Activated T-cell treated with anti-CD3 and anti-CD28 coated beads, Interleukin-2, amount 50 U/mL, for 48 hours (primary cell): ENCODE measurements at places on chromosomes 1 and 21.

- DNase-seq = no peak
Observed at GRCh38 chr1:245337829-245338484, 183.2 kb downstream of the KIF26B start.

- no peak for DNase-seq
Observed at GRCh38 chr1:76583875-76584477, 283.3 kb upstream of the ST6GALNAC5 start.

DNA sequence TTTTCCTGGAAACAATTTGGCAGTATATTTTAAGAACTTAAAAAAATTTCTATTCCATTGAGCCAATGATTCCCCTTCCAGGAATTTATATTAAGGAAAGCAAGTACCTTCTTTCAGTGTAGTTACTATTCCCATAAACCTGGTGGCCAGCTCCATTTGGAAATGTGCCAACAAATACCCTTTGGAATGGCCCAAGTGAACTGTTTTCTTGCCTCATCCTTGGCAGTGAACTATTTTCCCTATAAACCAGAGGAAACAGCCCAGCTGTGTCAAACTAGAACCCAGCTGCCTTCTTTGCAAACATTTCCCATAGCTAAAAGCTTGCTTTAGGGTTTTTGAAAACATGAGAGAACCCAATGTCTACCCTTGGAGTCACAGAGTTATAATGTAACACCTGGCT is 496.9 kb downstream of the NEGR1 start:
- DNase-seq = no peak

- no peak for DNase-seq
Observed at GRCh38 chr1:21325731-21326387, 35.6 kb upstream of the ECE1 start.

DNA sequence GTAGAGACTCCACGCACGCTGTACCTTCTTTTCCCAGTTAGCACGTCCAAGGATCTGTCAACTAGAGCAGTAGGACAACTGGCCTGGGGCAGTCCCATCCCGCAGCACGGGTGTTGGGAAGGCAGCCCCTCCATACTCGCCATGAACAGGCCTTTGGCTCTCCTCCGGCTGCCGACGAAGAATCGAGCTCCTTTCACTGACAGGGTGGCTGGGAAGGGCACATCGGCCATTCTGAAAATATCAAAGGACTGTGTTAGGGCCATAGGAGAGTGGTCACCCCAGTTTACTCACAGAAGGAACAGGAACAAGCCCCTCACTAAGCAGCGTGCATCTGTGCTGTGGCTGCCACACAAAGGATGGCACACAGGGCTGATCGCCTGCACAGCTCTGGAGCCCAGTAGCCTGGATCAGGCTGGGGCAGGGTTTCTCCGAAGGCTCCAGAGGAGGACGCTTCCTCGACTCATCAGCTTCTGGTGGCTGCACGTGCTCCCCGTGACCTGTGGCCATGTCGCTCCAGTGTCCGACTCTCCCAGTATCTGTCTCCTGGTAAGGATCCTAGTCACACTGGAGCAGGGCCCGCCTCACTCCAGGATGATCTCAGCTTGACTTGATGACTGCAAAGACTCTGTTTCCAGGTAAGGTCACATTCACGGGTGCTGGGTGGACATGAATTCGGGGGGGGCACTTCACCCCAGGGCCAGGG is 8.9 kb downstream of the KRTAP10-1 start:
- DNase-seq = no peak

DNA sequence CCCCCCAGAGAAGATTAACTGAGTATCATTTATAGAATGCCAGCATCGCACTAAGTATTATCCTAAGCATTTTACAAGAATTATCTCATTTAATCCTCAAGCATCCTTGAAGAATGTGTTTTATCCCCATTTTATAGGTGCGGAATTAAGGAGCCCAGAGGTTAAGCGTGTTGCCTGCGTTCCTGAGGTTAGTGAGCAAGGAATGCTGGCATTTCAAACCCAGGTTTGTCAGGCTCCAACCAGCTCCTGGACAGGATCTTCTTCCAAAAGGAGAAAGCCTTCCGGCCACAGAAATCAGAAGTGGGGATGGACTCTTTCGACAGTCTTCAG is 82.3 kb downstream of the SSBP3 start:
- DNase-seq = no peak

DNA sequence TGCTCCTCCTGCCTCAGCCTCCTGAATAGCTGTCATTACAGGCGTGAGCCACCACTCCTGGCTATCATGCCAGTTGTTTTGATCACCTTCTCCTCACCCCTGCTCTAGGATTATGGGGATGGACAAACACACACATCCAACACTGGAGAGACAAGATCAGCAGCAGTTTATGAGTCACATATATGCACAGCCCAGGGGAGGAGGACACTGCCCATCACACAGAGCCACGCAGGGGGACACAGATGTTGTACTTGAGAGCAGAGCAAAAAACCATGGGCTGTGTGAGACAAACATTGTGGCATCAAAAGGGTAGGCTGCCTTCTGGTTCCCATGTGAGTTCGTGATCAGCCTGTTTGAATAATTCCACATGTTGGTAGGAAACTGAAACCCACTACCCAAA is 32.1 kb downstream of the EDARADD start:
- no peak for DNase-seq

DNA sequence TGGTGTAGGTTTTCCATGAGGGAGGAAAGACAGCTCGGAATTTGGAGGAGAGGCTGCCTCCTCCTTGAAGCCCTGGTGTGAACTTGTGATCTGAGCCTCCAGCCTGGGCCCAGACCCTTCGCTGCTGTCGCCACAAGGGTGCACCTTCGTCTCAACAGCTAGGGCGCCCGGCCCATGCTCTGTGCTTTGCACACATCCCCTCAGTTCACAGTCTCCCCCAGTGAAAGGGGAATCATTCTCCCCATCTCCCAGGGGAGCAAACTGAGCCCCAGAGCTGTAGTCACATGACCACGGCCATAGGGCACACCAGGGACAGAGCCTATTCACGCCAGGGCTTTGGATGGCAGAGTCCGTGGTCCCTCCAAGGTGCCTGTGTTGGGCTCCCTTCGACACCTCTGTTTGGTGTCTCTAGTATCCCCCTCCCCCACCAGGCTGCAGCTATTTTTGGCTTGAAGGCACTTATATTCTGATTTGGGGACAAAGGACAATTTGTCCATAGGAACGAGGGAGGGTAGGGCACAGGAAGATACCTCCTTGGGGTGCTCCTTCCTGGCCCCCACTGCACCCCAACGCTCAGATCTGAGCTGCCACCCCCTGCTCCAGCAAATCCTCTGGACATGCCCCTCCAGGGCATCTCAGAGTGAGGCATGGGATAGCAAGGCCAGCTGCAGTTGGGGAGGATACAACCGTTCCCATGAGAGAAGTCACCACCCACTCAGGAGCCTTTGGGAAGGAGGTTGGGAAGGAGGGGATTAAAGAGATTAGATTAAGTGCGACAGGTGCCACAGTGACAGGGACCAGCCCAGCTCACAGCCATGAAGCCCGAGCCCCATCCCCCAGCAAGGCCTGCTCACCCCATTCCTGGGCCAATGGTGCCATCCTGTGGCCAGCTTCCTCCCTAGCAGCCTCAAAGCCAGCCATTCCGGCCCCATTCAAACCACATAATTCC is 15.7 kb downstream of the MATN1 start:
- peak; percentile 84 for DNase-seq

DNA sequence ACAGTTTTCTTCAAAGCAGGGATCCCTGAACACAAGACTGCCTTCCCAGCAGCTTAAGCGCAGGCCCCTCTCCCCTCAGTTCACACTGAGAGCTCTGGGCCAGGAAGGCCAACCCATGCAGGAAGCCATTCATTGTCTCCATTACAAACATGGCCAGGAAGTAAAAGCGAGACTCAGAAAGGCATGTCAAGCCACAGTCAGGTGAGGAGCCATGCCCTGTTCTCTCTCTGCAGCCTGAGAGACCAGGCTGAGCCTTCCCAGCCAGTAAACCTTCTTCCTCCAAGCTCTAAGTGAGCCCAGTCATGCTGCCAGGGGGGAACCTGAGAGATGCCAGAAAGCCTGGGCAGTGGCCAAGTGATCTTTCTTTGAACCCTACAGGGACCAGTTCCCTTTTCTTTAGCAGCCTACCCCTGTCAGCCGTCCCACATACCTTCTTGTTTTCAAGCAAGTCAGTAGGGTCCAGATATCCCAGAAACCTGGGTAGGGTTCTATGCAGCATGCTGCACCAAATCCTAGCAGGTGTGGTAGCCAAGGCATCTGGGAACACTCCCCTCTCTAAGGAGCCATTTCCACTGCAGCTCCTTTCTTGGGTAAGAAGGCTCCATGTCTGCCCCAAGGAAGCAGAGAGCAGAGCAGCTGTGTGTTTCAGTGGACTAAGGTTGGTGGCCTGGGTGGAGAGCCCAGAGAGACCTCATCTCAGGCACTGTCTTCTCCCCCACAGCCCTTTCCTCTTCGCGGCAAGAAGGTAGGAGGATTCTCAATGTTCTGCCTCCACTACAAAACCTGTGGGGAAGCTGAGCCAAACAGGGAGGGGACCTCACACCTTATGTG is 977 bp downstream of the TRAF3IP3 start:
- peak; percentile 65 for DNase-seq
